SW480 (cell line): ENCODE measurements at places on chromosomes 7 and 10.

DNA sequence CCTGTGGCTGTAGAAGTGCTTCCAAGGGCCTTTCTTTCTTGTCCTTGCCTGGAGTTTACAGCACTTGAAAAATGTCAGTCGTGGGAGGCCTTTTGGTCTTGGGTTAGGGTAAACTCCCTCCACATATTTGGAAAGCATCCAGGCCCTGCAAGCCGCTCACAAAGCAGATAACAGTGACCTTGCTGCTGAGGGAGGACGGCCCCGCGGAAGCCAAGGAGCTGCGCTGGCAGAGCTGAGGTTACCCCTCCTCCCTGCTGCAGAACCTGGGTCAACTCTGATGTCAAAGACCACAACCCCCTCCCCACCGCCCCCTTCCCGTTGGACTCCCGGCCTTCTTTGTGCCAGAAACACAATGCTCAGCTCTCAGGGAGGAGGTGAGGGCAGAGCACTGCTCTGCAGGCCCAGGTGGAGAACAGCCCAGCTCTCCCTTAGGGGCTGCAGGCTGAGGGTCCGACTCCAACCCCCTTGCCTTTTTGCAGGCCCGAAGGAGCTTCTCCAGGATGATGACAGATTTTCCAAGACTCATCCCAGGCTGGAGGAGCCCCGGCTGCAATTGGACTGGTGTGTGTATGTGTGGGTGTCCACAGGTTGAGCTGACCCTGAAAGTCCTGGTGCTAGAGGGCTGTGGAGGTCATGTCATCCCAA lies 957.6 kb upstream of the ZNF722 start:
- no peak for DNase-seq

DNA sequence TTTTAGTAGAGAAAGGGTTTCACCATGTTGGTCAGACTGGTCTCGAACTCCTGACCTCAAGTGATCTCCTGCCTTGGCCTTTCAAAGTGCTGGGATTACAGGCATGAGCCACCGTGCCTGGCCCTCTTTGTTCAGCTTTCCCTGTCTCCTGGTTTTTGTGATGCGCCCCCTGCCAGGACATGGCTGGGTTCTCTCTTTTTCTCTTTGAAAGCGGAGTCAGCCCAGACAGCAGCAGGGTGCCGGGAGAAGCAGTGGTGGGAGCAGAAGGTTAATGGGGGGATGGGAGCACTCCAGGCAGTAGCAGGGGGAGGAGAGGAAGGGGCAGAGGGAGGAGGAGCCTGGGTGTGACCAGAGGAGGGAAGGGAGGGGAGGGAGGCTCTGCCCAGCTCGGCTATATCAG lies 1.8 kb downstream of the MUC3A start:
- no peak for DNase-seq

- DNase-seq = no peak
These were observed 459.0 kb upstream of the STEAP1 start for GRCh38 chr7:89695241-89695640.

GRCh38 chr7:29193316-29194205 lies 1.0 kb upstream of the CHN2 start:
- no peak for DNase-seq

DNA sequence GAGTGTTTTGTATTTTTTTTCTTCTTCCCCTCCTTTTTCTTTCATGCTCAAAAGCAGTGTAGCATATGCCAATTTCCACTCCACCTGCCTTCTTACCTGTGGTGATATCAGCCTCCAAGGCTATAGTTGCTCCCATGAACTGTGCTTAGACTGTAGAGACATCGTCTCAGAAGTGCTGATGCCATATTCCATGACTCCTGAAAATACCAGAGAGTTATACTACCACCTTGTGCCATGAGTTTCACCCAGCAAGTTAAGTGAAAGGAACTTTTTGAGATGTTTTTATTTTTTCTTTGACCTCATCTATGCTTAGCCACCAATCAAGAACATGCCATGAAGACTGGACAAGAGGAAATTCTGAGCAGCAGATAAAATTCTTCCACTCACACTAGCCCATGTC lies 142.8 kb upstream of the SEMA3E start:
- DNase-seq = no peak

GRCh38 chr7:41977151-41977651 lies 259.8 kb downstream of the GLI3 start:
- peak; percentile 58 for DNase-seq

GRCh38 chr7:2162959-2163358 lies 69.8 kb downstream of the MAD1L1 start:
- no peak for DNase-seq

- no peak for DNase-seq
These were observed 102.3 kb downstream of the HECTD2 start for GRCh38 chr10:91512458-91512857.

- no peak for DNase-seq
These were observed 1027.8 kb upstream of the LRRTM3 start for GRCh38 chr10:65898055-65898454.

DNA sequence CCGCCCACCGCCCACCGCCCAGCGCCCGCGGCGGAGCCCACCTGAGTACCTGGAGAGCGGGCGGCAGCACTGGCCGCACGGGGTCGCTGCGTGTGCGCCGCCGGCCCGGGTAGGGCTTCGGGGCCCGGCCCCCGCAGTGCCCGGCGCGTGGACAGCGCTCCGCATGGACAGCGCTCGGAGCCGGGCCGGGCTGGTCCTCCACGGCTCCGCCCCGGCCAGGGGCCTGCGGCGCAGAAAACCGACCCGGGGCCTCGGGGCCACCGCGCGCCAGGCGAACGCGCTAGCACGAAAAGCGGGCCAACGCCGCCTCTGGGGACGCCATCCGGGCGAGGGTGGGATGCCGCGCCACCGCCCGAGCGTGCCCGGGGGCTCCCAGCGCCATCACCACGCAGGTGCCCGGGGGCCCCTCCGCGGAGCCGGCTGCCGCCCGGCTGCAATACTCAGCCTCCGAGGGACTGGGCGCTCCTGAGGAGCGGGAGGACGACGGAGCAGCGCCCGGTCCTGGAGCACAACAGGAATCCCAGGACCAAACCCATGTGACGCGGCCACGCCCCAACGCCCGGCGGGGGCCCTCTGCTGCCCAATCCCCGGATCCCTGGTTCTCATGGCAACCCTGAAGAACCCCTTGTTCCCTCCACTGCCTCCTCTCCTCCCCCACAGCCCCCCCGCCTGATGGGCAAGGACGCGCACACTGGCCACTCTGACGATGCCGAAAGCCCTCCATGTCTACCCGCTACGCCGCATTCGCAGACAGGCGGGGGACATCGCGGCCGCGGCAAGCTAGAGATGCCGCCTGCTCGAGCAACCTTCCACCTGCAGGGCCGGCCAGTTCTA lies at the start of gene GRB10:
Gene GRB10, minus strand, starts transcription at position 522 of the 834 bp plus-strand sequence. CDS start 50,574 bp downstream, outside the sequence.
- no peak for DNase-seq
